ENCODE measurements at places on chromosomes 3 and 15.

- DNase-seq, result no peak
These were observed 138.9 kb downstream of the PDE8A start for GRCh38 chr15:85120351-85121113.

GRCh38 chr15:96232335-96232734 is 98.2 kb upstream of the NR2F2 start:
- no peak for DNase-seq

DNA sequence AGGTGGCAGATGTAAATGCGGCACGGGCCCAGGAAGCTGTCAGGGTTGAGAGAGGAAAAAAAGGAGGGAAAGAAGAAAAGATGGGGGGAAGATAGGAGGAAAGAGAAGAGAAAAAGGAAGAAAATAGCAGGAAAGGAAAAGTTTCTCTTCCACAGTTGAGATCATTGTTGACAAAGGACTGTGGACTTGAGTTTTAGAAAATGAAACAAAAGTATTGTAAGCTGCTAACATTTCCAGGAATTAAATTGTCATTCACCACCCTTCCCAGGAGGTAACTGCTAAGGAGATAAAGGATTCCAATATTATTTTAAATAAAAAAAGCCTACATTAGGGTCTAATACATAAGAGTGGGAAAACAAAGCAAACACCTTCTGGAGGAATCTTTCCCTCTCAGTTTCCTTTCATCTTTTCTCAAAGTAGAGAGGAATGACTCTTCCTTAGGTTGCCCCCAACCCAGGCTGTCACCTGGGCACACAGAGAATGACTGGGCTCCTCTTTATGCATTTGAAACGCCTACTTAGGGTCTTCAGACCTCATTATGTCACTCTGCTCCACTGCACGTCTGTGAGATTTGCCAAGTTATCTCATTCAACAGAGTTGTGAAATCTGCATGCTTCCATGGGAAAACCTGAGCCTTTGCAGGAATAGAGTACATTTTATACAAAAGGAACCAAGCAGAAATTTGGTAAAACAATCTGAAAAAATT is 194.0 kb downstream of the TNIK start:
- no peak for DNase-seq

DNA sequence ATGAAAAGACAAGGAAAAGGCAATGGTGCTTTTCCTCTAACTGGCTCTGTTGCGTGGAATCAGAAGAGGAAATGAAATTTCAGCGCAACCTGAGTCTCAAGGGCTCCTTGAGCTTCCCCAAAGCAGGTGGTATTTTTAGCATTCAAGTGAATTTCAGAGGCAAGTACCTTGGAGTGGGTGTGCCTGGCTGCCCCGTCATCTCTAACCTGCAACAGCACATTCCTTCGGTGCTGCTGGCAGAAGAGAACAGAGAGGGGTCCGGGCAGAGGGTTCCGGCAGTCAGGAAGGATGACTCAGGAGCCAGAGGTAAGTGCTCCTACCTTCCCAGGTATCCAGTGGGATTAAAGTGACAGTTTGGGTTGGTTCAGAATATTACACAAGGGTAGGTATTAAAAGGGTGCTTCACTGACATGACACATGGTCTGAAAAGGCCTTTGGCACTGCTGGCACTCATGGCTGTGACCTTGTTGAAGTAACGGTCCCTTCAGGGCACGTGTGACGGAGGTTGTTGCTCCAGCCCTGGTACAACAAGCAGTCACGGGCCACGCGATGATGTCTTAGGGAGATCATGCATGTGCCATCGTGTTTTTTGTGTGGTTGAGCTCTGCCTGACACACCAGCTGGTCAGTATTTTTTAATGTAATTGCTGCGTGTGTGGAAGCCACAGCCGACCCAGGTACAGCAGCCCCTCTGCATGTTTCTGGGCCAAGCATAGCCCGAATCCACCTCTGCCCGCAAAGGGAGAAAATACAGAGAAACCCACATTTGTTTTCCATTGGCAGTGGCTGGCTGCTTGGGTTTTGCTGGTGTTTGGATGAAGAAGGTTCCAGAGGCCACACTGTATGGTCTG is 75.7 kb downstream of the LRRK1 start:
- no peak for DNase-seq

DNA sequence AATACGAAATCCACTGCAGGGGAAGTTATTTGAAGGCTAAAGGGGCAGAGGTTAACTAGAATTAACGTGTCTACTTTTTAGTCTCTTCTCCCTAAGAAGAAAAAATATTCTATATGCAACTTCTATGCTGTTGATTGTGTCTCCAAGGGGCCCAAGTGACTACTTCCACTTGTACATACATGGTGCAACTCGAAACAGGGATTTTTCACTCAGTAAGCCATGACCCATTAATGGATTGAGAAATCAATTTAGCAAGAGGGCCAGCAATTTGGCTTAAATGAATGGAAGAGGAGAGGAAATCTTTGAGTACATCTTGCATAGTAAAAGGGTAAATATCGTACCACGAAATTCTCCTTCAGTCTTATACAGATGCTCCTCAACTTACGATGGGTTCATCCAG is 151.1 kb upstream of the HES1 start:
- DNase-seq, result no peak

- no peak for DNase-seq
These were observed 17.4 kb upstream of the THSD4 start for GRCh38 chr15:71097890-71098289.

DNA sequence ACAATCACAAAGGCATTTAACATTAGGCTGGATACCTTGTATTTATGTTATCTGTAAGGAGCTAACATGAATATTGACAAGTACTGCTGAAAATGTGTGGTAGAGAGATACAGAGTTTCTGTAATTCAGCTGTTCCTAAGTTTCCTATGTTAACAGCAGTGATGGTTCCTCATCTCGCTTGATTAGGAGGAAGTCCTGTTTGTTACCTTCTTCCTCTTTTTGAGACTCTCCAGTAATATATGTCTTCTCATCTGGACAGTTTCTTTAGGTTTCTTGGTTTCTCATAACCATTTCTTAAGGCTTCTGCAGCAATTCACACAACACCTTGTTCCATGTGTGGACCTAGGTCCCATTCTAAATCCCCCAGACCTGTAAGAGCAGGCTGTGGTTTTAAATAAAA is 11.4 kb upstream of the PEX5L start:
- DNase-seq, result no peak

DNA sequence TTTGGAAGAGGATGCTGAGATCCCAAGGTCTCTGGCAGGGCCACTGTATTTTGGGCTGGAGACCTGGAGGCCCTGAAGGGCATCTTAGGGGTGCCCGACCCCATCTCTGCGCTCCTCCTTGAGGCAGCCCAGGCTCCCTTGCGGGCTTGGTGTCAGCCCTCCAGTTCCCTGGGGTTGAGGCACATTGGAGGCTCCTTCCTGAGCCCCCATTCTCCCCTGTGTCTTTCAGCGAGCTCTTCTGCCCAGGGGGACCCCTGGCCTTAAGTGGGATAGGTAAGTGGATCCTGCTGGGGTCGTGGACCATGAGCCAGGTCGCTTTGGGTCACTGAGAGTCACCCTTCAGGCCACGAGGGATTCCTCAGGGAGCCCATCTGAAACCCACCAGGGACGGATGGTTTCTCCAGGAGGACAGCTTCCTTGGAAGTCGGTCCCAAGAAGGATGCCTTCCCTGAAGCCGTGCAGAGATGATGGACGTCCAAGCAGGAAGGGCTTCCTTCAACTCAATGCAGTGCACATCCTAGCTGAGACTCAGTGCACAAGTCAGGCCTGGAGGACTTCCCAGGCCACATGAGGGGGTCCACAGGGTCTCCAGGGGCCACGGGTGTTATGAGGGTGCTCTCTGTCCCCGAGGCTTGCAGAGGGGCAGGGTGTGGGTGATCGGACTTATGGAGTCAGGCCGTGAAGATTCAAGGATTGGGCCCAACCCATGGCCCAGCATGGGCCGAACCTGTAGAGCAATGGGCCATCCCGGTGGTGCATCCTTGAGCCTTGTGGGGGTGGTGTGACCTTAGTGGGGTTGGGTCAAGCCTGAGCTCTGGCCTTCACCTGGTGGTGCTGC is 224.3 kb downstream of the SNRPN start:
- no peak for DNase-seq

DNA sequence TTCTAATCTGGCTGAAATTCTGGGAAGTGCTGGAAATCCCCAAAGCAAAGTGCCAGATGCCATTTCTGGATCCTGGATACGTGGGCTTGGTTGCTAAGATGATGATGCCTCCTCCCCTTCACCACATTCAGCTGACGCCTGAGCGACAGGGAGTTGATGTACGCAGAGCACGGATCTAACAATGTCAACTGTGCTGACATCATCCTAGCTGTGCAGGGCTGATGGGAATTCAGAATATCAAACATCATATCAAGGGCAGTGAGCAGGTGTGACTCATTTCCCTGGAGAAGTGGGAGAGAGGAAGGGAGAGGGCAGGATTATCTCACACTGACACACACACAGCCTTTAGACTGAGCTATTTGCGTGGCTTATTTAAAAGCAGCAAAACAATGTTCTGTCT is 92.6 kb upstream of the ZBTB20 start:
- no peak for DNase-seq
